A673 (cell line): ENCODE measurements at places on chromosomes 16 and 17.

DNA sequence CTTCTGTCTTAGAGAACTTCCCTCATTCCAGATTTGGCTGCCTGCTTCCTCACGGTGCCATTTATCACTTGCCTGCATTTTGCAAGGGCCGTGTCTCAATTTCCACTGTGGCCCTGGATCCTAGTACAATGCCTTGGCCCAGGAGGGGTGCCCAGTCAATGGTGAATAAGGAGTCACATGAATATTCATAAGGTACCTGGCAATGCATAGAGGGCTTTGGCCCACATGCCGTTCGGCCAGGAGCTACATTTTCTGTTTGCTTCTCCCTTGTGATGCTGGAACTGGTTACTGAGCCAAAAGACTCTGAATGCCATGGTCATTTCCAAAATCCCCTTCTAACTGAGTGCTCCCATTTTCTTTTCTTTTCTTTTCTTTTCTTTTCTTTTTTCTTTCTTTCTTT lies 4.8 kb upstream of the PIRT start:
- no peak for DNase-seq

DNA sequence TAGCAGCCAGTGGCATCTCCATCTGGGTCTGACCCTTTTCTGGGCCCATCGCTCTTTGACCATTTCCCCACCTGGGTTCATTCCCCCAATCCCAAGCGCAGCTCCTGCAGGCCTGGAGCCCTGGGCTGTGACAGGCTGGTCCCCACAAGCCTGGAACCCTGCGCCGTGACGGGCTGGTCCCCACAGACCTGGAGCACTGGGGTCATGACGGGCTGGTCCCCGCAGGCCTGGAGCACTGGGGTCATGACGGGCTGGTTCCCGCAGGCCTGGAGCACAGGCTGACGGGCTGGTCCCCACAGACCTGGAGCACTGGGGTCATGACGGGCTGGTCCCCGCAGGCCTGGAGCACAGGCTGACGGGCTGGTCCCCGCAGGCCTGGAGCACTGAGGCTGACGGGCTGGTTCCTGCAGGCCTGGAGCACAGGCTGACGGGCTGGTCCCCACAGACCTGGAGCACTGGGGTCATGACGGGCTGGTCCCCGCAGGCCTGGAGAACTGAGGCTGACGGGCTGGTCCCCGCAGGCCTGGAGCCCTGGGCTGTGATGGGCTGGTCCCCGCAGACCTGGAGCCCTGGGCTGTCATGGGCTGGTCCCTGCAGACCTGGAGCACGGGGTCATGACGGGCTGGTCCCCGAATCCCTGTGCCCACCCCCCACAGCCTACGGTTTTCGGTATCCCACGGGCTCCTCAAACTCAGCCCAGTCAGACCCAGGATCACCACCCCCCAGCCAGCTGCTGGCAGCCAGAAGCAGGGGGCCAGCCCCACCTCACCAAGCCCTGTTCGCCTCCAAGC lies 16.6 kb downstream of the TMC6 start:
- DNase-seq, result no peak

DNA sequence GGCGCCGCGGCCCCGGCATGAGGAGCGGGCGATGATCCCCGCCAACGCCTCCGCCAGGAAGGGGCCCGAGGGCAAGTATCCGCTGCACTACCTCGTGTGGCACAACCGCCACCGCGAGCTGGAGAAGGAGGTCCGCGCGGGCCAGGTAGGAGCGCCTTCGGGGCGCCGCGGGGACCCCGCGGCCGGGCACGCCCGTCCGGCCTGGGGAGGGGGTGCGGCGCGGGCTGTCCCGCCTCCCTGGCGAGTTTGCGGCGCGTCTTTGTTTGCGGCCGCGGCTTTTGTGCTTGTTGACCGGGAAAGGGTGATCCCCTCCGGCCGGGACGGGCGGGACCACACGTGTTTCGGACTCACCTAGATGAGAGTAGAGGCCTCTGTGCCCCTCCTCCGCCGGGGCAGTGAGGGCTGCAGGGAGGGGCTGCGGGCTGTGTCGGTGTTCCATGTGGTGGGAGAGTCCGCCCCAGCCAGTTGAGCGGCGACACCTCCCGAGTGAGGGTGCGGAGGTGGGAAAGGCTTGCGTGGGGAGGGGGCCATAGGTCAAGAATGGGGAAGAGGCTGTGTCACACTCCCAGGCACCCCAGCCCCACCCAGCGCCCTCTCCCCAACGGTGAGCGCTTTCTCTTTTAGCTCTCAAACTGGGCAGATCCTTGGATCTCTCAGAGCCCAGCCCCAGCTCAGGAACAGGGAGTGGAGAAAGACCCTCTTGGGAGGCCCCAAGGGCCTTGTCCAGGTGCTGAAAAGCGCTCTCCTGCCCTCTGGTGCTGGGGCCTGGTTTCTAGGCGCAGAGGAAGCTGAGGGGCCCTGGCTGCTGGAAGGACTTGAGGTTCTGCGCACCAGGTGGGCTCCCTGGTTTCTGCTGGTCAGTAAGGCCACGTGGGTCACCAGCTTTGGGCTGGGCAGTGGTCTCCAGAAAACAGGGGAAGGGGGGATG lies 923 bp downstream of the ANKRD13B start:
- peak; percentile 61 for DNase-seq

- DNase-seq, result no peak
These were observed 12.3 kb upstream of the MYCBPAP start for GRCh38 chr17:50495918-50496317.

DNA sequence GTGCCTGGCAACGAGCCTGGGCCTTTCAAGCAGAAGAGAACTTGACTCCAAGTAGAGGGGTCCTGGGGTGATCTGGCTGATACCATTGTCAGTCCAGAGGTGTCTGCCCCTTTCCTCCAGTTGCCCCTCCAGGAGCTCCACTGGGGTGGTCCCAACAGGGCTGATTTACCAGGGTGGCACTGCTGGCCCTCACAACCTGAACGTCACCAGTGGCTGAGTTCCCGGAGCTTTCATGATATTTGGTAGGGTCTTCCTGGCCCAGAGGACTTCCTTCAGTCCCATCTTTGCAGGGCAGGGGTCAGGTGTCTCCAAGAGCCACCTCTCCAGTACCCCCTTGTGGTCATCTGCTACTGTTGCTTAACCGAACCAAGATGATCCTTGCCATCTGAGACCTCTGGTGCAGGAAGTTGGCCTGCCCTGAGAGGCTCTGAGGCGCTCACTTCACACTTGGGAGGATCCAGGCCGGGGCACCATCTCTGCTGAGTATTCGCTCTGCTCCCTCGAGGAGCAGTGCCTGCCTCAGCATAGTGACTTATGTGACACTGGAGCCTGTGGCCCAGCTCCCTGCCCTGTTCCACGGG lies 3.5 kb downstream of the LIMD2 start:
- peak; percentile 39 for DNase-seq

- DNase-seq, result no peak
These were observed 14.7 kb downstream of the STXBP4 start for GRCh38 chr17:54983260-54983659.

DNA sequence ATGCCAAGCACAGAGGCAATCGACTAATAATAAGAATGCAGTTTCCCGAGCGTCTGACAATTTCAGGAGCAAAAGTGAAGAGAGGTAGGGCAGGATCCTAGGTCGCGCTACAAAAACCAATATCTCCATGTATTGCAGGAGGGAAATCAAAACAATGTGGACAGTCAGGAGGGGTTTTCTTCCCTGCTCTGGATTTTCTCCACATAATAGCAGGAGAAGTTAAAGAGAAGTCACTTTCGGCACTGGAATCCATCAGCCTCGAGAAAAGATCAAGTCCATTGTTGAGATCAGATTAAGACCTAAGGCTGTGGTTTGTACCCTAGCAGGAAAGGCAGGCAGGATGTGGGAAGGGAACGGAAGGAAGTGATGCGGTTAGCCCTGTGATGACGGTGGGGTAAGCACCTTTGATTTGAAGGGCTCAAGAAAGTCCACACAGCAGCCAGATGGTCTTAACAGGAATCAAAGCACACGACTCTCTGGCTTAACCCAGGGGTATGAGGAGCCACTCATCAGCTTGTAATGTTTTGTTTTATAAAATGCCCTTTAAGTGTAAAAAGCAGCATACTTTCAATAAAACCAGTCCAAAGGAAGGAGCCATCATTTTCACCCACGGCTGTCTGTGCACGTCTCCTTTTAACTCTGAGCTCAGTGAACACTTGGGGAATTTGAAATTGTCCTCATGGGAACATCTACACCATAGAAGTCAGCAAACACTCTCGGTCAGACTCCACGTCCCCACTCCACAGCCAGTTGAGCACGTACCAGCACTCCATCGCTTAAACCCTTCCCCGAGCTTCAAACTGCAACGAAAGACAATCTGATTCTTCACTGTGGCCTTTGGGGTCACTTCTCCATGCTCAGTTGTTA lies 15.8 kb upstream of the AKTIP start:
- peak; percentile 17 for DNase-seq

DNA sequence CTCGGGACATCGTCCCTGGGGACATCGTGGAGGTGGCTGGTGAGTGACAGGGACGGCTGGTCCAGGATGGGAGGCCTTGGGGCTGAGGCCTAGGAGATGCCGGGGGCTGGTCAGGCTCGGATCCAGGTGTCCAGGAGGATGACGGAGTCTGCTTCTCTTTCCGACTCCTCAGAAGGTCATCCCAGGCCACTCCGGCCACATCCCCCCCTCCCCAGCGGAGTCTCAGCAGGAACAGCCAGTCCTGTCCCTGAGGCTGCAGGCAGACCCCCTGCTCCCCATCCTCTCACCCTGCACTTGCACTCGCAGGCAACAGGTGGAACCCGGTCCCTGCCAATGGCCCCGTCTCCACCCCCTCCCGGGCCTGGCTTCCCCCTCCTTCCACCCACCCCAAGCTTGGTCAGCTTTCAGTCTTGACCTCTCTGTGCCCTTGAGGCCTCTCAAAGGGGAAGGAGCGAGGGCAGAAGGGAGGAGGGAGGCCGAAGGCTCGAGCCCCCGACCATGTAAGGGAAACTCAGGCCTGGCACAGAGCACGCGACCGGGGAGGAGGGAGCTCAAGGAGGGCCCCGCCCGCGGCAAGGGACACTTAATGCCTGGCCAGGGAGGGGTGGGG lies 4.4 kb downstream of the ATP2A1 start:
- DNase-seq, result no peak

DNA sequence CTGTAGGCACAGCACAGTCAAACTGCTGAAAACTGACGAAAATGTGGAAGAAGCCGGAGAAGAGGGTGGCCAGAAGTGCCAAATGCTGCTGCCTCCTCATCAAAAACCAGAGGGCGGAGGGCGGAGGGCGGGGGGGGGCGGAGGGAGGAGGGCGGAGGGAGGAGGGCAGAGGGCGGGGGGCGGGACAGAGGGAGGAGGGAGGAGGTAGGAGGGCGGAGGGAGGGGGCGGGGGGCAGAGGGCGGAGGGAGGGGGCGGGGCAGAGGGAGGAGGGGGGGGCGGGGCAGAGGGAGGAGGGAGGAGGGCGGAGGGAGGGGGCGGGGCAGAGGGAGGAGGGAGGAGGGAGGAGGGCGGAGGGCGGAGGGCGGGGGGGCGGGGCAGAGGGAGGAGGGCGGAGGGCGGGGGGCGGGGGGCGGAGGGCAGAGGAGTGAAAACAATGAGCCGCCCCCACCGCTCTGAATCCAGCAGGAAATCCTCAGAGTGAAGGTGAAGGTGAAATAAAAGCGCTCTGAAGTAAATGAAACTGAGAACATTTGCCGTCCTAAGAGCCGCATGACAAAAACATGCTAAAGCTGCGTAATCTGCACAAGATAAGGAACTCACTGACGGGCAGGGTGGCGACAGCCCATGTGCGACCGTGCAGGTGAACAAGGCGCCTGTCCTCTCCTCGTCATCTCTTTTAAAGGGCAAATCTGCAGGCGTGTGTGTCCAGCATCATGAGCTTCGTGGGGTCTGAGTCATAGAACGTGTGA lies 22.6 kb upstream of the CBFA2T3 start:
- no peak for DNase-seq

DNA sequence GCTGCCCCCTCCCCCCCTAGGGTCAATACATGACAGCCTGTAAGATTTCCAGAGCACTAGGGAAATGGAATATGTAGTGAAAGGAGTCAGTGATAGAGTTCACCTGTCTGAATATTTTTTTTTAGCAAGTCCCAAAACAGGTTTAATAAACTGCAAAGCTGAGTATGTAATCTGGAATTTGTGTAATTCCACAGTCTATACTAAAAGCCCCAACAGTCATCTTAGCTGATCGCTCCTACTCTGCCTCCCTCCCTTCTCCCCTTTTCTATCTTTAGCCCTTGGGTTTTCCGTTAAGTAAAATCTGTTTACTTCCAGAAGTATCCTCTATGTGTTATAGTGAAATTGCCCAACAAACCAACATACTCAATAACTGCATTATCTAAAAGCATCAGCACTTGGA lies 3.5 kb downstream of the CDH13 start:
- DNase-seq, result no peak
